ENCODE measurements at places on chromosomes 1 and 21.

DNA sequence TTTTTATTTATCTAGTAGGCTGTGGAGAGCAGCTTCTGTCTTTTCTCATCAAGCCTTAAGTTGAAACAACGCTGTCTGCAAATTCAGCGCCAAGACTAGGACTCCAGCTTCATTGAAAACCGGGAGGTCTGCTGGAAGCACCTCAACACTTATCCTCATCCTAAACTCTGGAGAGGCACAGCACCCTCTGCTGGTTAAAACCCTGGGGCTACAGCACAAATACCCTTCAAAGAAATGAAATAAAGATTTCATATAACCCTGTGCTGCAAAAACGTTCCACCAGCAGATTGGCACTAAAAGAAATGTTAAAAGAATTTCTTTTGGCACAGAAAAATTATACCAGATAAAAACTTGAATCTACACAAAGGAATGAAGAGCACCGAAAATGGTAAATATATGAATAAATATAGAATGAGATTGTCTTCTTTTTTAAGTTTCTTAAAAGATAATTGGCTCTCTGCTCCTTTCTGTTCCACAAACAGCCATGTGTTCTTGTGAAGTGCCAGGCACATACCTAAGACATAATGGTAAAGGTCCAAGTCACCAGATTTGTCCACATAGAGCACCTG lies 227.7 kb upstream of the SAMSN1 start:
- no peak for DNase-seq

DNA sequence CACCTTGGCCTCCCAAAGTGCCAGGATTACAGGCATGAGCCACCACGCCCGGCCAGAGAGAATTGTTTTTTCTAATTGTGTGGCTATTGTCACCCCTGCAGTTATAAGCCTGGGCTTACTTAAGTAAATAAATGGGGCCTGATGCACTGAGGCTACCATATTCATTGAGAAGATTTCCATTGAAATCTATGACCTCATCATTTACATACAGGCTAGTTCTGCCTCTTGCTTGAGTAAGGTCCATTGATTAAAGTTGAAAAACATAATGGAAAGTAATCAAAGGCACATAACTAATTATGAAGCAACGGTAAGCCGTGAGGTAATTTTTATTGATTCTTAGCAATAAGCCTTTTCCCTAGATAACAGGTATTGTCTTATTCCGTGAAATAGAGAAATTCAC lies 788.9 kb downstream of the ADGRL2 start:
- no peak for DNase-seq

DNA sequence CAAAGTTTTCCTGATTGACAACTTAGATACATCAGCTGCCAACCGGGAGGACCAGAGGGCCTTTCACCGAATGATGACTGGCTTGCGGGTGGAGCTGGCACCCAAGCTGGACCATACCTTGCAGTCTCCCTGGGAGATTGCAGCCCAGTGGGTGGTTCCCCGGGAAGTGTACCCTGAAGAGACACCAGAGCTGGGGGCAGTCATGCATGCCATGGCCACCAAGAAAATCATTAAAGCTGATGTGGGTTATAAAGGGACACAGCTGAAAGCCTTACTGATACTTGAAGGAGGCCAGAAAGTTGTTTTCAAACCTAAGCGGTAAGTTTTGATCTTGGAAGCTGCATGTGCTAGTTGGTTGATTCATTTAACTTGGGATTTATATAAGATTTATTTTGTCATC lies 18.2 kb downstream of the FAM20B start:
- no peak for DNase-seq

- DNase-seq = no peak
Observed at GRCh38 chr1:12245116-12245515, 15.3 kb downstream of the VPS13D start.

DNA sequence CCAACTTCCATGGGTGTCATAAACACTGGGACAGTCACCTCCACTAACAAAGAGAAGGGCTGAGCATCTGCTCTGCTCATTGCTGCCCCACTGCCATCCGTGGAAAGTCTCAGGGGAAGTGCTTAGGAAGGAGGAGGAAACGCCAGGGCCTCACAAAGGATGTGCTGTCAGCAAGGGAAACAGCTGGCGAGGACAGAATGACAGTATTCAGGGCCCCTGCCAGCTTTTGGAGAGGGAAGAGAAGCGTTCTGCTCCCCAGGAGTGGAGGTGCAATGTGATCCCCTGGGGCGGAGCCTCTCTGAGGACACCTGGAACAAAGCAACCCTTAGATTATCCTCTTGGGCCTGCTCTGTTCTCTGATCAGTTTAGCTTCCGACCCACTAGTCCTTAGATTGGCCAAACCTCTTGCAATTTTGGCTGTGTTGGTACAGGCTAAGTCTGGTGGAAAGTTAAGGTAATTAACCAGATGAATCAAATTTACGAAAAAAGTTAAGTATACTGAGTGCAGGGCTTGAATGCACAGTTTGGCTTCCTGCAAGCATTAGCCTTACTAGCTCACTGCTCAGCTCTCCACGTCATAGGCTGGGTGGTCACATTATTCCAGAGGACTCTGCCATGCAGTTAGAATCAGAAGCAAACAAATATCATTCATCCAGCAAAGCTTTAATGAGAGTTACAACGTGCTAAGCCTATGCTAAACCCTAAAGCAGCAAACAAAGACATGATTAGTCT lies 170.2 kb upstream of the NFIA start:
- DNase-seq = no peak

GRCh38 chr1:22101199-22101598 lies 41.7 kb downstream of the WNT4 start:
- no peak for DNase-seq

DNA sequence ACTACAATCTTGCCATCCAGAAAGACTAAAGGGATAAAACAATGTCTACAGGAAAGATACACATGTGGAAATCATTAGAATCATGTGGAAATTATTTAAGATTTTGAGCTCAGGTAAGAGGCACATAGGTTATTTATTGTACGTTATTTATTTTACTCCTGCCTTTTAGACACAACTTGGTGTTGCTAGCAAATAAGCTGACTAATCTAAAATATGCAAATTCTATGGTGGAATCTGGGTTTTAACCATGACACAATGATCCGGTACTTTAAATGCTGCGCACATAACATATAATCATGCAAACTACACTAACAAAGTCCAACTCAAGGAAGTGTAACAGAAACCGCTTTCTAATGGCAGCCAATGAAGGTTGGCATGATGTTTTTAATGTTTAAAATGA lies 112.5 kb downstream of the IFI44 start:
- no peak for DNase-seq

DNA sequence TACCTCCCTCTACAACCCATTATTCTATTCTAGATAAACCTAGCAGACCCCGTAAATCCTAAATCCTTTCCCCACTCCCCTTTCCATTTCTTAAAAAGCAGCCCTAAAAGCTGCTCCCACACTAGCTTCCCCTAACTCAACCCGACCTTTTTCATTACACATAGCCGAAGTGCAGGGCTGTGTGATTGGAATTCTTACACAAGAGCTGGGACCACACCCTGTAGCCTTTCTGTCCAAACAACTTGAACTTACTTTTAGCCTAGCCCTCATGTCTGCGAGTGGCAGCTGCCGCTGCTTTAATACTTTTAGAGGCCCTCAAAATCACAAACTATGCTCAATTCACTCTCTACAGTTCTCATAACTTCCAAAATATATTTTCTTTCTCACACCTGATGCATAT lies 19.6 kb upstream of the PDPN start:
- DNase-seq = no peak
